ENCODE measurements at places on chromosomes 7 and 10. TPM values are rescaled to one million over a fixed set of nuclear protein-coding genes. Genes with fewer than 3 reads are reported as not detected.
A peak's percentile ranks its signal among the peaks of the same experiment; 100 is the strongest.

KCP gene
- total RNA-seq = 23.5 TPM

GPER1 gene
- 0.20 TPM for total RNA-seq

METTL27 gene
- 20.9 TPM for total RNA-seq

DNA sequence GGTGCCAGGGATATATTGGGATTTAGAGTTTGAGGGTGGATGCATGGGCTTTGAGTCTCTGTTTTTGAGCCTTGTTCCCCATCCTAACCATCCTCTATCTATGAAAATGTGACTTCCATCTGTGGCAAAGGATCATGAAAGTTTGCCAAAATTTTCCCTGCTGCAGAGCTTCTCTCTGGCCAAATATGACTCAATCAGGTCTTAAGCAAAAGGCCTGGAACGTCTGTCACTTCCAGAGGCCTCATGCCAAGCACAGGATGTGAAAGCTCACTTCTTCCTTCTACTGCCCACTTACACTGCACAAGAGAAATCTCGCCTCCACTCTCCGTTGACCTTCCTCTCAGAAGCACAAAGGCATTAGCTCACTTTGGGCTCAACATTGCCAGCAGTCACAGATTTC, 696.9 kb upstream of the NRP1 start:
- no peak for DNase-seq

DNA sequence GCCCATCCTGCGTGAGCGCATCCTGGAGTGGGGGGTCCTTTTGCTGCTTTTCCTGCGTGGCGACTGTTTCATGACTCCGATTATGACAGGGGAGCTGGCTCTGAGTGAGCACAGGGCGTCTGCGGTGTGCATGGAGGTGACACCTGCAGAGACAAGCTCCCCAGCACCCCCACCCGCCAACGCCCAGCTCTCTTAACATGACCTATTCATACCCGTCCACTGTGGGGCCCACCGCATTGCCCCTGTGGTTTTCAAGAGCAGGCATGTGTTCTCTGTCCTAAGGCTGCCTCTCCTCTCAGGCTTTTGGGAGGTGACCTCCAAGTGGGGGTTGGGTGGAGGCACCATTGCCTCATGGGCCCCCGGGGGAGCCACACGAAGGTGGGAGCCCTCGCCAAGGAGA, 500.7 kb downstream of the TCERG1L start:
- DNase-seq = peak; percentile 36

DNA sequence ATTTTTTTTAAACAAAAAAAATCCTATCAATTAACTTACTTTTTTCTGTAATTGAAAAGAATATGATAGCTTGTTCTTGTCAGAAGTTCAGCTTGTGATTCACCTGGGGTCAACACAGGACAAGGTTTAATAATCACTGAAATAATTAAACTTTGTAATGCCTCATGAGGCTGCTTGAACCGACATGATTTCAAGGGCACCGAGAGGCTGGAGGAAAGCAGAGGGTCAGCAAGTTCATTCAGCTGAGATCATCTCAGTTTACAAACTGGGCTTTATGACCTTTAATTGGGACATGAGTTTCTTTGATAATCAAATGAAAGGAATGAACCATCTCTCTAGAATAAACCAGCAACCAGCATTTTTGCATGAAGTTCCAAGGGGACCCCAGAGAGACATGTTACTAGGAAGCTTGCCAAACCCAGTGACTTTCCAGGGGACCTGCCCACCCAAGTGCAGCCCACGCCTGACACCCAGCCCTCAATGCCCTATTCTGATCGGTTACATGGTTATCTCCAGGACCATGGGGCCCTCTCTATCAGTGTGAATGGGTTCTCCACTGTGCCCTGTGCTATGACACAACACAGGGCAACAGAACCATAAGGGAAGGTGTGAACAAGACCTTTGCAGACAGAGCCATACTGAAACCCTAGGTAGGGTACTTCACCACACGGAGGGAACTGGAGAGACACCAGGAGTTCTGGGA, 7.8 kb upstream of the CYP3A4 start:
- no peak for DNase-seq
